NCI-H1436 treated with DMSO at 0.1 percent for 48 hours (cell line): ENCODE measurements at places on chromosomes 7 and 10.

DNA sequence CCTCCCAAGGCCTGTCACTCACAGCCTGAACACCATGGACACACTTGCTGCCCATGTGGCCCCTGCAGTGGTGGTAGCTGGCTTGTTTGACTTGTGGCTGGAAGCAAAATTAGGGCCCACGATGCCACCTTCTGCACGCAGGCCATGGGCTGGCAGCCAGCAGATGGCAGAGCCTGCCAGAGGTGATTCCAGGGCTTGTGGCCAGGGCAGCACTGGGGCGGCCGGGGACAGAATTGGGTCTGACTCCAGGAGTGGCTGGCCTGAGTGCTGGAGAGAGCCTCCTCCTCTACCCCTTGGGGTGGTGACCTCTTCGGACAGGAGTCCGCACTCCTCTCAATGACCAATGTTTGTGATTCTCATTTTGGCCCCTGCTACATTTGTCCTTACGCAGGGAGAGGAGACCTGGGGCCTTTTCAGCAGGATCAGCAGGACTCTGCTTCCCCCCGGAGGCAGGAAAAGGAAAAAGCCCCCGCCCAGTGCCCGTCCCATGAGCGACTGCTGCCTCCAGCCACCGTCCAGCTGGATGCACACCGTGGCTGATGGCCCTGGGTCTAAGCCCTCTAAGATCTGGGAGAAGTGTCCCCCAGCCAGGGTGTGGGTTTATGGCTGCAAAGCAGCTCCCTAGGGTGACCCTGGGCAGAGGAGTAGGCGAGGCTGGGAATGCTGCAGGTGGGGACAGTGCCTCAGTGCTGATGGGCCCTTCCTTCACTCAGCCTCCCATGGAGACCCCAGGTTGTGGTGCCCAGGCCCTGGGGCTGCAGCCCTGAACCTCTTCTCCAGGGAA, 26.5 kb downstream of the DNAJB12 start:
- no peak for DNase-seq

- DNase-seq, result no peak
Measured at GRCh38 chr7:6316226-6316625, 43.8 kb upstream of the CYTH3 start.

DNA sequence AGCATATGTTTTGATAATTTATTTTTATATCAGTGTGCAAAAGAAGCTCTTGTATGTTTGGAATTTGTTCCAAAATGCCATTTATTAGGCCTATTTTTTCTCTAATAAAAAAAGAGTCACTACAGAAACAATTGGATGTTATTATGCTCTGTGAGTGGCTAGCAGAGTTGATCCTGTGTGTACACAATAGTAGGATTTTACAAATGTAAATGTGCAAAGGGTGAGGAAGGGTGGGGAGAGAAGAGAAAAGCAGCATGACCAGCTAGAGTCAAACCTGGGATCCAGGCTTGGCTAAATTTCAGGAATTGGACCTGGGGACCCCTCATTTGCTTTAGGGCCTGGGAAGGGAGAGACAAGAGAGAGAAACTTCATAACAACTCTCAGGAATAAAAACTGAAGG, 32.5 kb downstream of the SEMA3A start:
- no peak for DNase-seq

DNA sequence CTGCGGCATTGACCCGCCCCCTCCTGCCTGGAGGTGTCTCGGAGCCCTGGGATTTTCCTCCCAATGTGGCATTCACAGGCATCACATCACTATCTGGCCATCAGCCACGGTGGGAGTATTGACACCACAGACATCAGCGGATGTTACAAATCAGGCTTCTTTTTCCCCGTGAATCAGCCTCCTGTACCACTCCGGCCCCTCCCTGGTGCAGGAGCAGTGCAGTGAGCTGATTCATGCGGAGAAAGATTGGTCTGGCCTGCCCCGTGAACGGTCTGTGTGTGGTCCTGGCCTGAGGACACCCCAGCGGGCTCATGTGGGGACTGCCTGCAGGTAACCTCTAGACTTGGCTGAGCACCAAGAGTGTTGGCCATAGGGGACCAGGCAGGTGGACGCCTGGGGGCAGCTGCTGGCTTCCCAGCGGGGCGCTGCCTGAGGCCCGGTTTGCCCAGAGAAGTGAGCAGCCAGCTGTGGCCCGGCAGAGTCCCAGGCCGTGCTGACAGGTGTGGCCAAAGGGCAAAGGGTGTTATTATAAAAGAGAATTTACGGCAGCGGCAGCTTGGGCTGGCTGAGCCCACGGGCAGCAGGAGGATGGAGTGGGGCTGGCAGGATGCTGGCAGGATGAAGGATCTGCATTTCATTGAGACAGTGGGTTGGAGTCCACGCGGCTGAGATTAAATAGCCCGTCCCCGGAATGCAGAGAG, 32.1 kb upstream of the GNA12 start:
- no peak for DNase-seq

- DNase-seq, result no peak
Measured at GRCh38 chr7:157703534-157704195, 366.9 kb downstream of the DNAJB6 start.

DNA sequence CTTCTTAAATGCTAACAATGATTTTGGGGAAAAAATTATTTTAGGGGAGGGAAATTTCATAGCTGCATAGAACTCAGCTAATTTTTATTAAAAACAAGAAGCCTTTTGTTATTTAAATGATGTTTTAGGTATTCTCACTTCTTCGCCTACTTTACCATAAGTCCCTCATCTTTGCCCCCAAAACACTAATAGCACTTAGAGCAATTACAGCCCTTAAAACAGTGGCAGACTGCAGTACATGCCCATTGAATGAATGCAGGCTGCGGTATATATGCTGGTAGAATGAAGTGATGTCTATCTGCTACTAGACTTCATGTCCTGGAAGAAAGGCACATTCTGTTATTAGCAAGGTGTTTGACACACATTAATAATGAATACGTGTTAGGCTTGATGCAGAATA, 2.9 kb upstream of the SPAG6 start:
- no peak for DNase-seq

GRCh38 chr10:84822931-84823630, 494.7 kb downstream of the CCSER2 start:
- no peak for DNase-seq

GRCh38 chr7:126378642-126379041, 874.1 kb downstream of the GRM8 start:
- DNase-seq, result no peak

GRCh38 chr7:101602484-101603241, 26.4 kb downstream of the MYL10 start:
- DNase-seq, result peak; percentile 15

GRCh38 chr7:106980358-106980685, 64.2 kb upstream of the PRKAR2B start:
- no peak for DNase-seq

GRCh38 chr10:122279725-122280141, 8.6 kb downstream of the BTBD16 start:
- DNase-seq, result no peak

DNA sequence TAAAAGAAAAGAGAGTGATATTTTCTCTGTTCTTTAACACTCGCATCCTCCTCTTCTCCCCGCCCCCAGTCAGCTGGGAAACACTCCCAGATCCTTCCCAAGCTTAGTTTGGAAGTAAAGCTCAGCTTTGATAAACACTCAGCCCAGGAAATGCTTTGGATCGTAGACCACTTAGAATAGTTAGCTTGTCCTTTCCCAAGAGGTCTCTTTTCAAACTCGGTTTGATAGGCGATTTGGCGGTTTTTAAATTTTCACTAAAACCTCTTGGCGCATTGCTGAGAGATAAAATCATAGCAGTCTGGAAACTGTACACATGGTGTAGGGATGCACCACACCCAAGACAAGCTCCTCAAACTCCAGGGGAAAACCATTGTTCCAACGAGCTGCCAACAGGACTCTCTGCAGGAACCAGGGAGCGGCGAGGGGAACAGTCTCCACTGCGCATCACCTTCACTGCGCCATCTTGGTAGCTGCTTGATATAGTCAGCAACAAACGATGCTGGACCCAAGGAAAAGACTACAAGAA, 22.3 kb downstream of the SMURF1 start:
- no peak for DNase-seq

DNA sequence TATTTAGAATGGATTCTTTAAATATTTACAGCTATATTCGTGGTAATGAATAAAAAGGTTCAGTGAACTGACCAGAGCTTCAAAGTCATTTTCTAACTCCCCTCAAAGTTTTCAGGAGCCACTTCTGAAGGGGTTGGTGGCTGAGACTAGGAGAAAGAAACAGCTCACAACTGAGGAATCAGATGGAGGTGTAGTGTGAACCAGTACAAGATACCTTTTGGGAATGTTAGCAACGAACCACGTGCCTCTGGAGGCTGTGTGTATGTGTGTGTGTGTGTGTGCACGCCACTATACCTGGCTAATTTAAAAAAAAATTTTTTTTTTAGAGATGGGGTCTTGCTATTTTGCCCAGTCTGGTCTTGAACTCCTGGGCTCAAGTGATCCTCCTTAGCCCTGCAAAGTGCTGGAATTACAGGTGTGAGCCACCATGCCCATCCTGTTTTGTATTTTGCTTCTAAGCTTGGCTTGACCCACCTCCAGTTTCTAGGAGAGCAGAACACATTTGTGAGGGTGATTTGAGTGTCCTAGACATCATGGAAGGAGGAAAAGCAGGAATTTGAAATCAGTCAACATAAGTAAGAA, 9.5 kb upstream of the TAF3 start:
- DNase-seq, result no peak

DNA sequence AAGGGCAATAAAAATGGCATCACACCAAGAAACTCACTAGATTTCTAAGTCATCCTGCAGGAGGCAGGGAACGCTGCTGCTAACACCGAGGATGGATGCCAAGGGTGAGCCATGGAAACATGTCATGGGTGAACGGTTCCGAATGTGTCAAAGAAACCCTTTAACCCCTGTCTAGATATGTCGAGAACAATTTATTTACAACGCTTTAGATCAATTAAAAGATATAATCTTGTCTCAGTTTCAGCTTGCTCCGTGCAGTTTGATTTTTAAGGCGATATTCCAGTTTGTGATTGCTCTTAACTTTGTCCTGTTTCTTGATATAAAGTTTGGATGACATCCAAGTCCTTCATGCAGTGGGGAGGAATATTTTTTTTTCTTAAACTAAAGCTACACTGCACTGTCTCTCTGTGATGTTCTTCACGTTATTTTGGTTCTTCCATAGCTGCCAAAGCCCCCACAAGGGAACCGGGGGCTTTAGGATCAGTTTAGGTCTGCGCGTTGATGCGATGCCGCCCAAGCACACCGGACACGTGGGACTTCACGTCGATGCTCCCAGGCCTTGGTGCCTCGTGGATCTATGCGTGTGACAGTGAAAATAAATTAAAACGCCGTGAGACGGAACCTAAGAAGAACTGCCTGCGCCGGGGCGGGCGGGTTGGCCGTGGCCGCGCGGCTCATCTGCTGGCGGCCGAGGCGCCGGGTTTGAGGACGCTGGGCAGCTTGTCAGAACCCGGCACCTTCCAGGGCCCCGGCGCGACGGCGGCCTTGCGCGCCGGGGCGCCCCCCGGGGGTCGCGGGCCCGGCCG, 220.3 kb downstream of the PHTF2 start:
- no peak for DNase-seq

DNA sequence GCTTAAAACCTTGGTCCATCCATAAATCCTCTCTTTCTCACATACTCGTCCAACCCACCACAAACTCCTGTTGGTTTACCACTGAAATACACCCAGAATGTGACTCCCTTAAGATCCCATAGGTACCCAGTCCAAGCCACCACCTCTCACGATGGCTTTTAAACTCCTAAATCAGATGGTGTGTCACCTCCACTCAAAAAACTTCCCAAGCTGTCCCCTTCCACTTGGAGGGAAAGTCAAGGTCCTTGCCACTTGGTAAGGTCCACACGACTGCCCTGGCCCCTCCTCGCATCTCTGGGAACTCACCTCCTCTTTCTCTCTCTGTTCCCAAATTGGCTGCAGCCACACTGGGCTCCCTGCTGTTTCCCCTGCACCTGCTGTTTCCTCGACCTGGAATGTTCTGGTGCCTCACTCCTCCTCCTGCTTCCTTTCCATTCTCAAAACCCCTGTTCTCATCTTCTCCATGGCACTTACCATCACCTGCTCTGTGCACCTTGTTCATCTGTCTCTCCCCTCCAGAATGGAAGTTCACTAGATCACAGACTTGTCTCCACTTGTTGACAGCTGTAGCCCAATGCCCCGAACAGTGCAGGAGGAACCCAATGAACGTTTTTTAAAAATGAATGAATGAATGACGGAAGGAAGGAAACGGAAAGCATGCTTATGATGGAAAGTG, 23.0 kb downstream of the ZFAND2A start:
- no peak for DNase-seq

GRCh38 chr10:108425283-108425964, 1260.9 kb upstream of the SORCS1 start:
- DNase-seq, result no peak

GRCh38 chr10:9554321-9554720, 1463.4 kb upstream of the CELF2 start:
- DNase-seq, result no peak

DNA sequence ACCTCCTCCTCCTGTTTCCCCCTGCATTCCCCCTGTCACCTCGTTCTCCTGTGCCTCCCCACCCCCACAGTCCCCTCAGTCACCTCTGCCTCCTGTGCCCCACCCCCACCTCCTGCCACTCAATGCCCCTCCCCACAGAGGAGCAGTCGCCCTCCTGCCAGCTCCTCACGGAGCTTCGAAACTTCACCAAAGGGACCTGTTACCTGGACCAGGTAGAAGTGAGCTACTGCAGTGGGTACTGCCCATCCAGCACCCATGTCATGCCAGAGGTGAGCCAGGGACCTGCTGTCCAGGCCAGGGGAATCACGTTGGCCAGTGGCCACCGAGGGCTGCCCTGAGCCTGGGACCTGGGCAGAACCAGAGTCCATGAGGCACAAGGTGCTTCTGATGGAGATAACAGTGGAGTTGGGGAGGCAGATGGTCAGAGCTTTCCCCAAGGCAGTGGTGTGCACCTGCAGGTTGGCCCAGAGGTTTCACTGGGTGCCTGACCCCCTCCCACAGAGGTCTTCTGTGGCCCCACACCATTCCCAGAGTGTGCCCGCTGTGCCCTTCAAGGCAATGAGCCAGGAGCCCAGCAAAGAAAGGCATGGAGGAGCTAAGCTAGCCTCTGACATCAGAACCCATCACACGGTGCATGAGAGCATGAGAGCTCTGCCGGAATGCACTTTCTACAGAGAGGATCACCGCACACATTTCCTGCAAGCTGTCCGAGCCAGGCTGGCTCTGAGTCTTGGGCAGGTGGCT, 7.0 kb upstream of the ZNF862 start:
- no peak for DNase-seq

GRCh38 chr7:155310425-155311114, 12.9 kb downstream of the INSIG1 start:
- no peak for DNase-seq

DNA sequence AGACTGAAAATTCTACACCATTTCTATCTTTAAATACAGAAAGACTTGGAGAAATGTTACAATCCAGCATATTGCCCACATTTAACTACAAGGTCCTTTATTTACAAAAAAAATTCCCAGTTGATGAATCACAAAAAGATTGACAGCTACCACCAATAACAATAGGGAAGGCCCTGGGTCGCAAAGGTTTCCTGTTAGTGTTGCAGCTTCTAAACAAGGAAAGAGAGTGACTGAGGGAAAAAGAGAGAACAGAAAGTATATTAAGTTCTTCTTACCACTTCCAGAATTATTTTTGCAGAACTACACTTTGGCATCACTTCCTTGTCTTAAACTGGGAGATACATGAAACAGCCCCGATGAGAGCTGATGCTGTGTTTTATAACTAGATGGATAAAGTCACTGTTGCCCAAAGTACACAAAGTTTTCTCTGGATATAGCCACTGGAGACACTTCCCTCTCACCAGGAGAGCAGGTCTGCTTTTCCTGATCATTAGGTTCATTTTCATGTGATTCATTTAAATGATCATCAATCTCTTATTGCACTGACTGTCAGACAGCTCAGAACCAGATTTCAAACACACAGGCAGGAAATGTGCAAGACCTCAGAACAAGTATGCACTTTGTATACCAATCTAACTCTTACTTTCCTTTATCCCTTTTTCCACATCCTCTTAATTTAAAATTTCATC, 57.0 kb downstream of the SHTN1 start:
- no peak for DNase-seq
